Forelimb muscle (tissue), 1 donor: ENCODE measurements at places on chromosomes 11 and 22. TPM values are rescaled to one million over a fixed set of nuclear protein-coding genes. Genes with fewer than 3 reads are reported as not detected.
A peak's percentile ranks its signal among the peaks of the same experiment; 100 is the strongest.

The CCDC87 gene
- 0.06 TPM for polyA plus RNA-seq

The HTR3A gene
- 0.24 TPM for polyA plus RNA-seq

The APOA4 gene
- not detected for polyA plus RNA-seq

The KRTAP5-8 gene
- not detected for polyA plus RNA-seq

The OR8G5 gene
- not detected for polyA plus RNA-seq

The SLC25A45 gene
- polyA plus RNA-seq, result 5.7 TPM

The SFI1 gene
- 9.6 TPM for polyA plus RNA-seq

The MYOD1 gene
- polyA plus RNA-seq, result 71.6 TPM

The NRIP3 gene
- polyA plus RNA-seq, result 0.87 TPM

The P2RX3 gene
- polyA plus RNA-seq, result 5.4 TPM

The UBXN1 gene
- 145 TPM for polyA plus RNA-seq

The SLC15A3 gene
- polyA plus RNA-seq, result 18.2 TPM

The CRYBB1 gene
- 0.71 TPM for polyA plus RNA-seq

The LAYN gene
- polyA plus RNA-seq, result 3.9 TPM

- no peak for DNase-seq
Observed at GRCh38 chr11:38226684-38227083, 1628.6 kb upstream of the RAG2 start.

DNA sequence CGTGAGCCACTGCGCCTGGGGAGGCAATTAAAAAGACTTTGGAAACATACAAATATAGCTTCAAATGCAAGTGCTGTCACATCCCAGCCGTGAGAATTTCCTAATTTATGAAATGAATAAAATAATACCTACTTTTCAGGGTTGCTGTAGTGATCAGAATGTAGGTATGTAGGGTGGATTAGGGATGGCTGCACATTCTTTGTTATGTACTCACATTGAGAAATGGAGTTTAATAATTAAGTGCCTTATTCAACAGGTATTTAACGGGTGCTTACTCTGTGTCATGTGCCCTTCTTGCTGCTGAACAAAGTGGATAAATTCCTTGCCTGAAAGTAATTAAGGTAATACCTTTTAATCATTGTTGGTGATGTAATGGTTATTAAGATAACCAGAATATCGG, 37.0 kb downstream of the MMP7 start:
- no peak for DNase-seq

GRCh38 chr11:22508665-22509064, 117.0 kb downstream of the FANCF start:
- DNase-seq, result no peak

- DNase-seq, result no peak
Observed at GRCh38 chr11:96472085-96472484, 82.3 kb downstream of the JRKL start.

DNA sequence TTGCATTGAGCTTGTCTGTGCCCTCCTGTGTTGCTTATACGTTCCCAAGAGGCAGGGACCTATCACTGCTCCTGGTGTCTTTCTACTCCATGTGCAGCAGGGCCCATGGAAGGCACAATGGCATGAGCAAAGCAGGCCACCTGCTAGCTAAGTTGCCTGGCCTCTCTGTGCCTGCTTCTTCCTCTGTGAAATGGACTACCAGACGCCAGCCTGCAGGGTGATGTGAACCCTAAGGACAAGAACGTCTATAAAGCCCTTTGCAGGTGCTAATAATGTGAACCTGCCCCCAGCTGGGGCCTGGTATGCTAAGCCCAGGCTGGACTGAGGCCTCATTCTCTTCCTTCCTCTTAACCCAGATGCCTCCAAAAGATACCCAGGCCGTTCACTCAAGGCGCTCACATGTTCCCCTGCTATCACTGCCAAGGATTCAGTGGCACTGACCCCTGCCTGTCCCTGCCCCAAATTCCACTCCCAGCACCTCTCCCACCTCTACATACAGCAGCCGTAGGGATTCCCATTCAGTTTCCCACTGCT, 4.0 kb downstream of the GUCD1 start:
- no peak for DNase-seq

- no peak for DNase-seq
Observed at GRCh38 chr11:130668751-130669150, 220.3 kb downstream of the ADAMTS15 start.

- no peak for DNase-seq
Observed at GRCh38 chr11:858762-859339, 16.2 kb downstream of the TSPAN4 start.

DNA sequence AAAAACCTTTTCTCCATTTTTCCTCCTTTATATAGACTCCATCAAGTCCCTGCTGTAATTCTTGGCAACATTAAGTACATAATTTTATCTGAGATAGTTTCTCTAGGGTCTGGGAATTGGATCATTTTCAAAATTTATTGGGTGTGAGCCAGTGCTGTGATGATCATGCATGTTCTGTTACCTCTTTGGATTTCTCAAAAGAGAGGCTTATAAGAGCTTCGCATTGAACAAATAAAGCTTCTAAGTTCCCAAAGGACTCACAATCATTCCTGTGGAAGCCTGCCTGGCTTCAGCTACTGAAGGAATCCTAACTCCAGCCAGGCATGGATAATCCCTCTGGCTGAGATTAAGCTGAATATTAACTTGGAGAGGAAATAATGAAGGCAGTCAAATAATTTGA, 208.5 kb downstream of the RAB38 start:
- peak; percentile 40 for DNase-seq

DNA sequence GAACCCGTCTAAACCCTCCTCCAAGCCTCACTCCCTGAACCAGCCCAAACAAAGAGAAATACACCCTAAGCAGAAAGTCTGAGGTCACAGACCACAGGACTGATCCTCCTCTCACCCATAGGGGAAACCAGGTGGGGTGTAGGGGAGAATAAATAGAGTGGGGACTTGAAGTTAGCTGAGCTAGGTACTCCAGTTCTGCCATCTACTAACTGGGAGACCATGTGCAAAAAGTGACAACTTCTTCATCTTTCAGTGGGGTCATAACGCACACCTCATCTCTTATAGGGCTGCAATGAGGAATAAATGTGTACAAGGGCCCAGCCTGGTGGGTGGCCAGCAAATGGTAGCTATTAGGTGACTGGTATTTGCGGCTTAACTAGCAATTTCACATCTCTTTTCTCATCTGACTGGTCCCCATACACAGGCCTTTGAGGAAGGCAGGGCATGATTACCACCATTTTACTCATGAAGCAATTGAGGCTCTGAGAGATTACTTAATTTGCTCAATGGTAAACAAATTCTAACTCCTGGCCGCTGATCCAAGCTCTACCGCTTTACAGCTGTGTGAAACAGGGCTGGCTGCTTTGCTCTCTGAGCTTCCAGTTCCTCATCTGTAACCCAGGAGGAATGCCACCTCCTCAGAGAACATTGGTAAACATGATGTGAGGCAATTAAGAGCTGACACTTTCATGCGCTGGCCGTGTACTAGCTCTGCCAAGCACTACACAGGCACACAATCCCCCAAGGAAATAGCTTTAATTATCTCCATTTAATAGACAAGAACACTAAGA, 16.6 kb downstream of the TBC1D10A start:
- no peak for DNase-seq

DNA sequence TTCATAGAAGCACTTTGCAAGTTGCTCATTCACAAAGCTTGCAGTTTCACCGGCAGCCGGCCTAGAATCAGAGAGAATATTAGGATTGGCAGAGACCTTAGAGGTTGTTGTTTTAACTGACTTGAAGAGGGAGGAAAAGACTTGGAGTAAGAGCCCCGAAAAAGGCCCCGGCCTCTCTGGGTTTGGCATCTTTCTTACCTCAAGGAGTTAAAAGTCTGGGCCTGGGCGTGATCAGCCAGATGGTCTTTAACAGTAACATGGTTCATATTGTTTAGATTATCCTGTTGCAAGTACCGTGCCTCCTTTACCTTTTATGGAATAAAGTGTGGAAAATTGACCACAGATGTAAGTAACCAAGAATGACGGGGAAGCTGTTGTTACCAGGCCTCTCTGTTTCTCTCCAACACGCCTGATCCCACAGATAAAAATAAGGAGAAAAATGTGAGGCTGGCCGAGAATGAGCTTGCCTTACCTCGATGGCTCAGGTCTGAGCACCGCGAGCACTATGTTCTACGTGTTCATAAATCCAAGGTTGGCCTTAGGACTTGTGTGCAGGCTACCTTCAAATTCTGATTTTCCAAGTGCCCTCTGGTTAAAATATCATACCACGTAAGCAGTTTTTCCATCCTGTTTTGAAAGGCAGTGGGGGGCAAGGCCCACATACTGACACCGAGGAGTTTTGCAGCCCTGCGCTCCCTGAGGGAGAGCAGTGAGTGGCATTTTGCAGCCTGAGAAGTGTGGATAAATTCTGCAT, 56.4 kb downstream of the PARVA start:
- DNase-seq, result no peak

DNA sequence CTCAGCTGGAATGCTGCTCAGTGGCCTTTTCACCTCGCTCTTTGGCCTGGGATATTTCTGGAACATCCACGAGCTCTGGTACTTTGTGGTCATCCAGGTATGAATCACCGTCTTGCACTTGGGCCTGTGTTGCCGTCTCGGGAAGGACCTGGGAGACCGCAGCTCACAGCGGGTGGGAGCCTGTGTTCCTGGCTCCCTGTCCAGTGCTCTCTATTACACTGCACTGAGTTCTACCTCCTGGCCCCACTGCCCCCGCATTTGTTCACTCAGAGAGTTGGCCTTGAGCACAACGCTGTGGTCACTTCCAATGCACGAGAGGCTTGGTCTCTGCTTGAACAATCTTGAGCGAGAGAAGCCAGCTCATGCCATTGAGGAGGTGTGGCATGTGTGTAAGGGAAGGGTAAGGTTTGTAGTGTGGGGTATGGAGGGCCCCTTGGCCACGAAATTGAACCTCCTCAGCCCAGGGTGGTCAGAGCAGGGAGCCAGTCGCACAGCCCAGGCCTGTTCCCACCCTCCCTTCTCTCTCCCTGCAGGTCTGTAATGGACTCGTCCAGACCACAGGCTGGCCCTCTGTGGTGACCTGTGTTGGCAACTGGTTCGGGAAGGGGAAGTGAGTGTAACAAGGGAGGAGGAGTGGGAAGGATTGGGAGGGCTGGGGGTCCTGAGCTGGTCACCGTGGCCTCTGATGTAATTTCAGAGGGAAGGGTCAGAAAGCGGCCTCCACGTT, 16.2 kb downstream of the SLC37A2 start:
- DNase-seq, result no peak

DNA sequence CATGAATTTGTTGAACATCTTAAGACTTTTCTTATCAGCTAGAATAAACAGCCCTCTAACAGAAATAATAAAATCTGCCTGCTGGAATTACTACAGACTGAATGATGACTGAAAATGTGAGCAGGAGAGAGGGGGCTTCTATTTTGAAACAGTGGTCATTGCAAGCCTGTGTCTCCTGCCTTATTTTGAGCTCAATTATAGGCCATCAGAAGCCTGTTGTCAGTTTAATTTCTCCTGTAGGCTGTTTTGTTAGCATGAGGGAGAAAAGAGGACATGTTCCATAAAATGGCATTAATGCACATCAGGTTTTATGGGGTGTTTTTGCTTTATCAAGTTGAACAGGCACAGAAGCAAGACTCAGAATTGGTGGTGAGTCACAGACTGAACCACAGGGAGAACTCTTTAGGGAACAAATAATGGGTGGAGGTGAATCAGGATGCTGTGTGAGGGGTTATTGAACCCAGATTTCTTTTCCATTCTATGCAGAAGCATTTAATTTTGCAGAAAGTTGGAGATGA, 129.1 kb downstream of the PARVA start:
- DNase-seq, result no peak

DNA sequence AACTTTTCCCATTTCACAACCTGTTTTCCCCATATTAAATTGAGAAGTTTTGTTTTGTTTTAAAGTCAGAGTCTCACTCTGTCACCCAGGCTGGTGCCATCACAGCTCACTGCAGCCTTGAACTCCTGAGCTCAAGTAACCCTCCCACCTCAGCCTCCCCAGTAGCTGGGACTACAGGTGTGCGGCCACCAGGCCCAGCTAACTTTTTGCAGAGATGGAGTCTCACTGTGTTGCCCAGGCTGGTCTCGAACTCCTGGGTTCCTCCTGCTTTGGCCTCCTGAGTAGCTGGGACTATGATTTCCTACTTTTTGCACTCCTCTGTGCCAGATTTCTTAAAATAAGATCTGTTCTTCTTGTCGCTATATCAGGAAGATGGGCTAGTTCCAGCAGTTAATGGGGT, 44.9 kb downstream of the GNB1L start:
- no peak for DNase-seq

- DNase-seq, result no peak
Observed at GRCh38 chr11:45079943-45080719, 66.3 kb upstream of the PRDM11 start.

DNA sequence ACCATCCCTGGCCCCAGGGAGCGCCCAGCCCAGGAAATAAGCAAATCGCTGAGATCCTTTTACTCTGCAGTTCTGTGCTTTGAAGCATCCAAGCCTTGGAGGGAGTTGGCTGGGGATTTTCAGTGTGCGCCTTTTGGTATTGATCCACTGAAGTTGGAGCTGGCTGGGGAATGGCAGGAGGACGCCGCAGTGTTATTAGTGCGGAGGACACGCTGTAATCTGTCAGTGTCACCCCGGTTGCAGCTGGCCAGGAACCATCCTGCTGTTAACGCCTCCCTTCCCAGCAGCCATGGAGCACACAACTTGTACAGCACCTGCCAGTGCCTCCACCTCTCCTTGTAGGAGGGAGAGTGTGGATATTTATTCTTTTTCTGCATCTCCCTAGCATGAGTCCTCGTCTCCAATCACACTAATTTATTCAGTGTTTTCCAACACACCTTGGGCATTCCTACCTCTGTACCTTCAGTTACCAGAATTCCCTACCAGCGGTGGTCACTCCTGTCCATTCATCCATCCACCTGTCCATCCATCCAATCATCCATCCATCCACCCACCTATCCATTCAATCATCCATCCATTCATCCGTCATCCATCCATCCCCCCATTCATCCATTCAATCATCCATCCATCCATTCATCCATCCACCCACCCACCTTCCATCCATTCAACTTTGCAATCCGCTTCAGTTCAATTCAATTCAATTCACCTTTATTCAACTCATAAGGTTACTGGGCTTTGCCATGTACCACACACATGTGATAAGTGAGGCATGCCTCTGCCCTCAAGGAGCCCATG, 21.9 kb upstream of the EIF3D start:
- DNase-seq, result no peak

GRCh38 chr11:126547161-126547560, 191.7 kb downstream of the ST3GAL4 start:
- no peak for DNase-seq

- DNase-seq, result no peak
Observed at GRCh38 chr11:36363361-36364268, 67.5 kb downstream of the PRR5L start.

GRCh38 chr11:75273411-75274391, 33.1 kb downstream of the TPBGL start:
- no peak for DNase-seq

GRCh38 chr11:48095779-48096470, 115.6 kb downstream of the PTPRJ start:
- no peak for DNase-seq

DNA sequence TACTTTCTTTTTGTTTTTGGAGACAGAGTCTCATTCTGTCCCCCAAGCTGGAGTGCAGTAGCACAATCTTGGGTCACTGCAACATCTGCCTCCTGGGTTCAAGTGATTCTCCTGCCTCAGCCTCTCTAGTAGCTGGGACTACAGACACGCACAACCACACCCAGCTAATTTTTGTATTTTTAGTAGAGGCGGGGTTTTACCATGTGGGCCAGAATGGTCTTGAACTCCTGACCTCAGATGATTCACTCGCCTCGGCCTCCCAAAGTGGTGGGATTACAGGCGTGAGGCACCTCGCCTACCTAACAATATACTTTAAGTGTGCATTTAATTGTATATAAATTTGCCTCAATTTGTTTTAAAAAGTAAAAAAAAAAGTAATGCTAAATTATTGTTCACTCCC, 38.4 kb downstream of the GRK3 start:
- no peak for DNase-seq
